ENCODE measurements at places on chromosomes 2 and 18.

DNA sequence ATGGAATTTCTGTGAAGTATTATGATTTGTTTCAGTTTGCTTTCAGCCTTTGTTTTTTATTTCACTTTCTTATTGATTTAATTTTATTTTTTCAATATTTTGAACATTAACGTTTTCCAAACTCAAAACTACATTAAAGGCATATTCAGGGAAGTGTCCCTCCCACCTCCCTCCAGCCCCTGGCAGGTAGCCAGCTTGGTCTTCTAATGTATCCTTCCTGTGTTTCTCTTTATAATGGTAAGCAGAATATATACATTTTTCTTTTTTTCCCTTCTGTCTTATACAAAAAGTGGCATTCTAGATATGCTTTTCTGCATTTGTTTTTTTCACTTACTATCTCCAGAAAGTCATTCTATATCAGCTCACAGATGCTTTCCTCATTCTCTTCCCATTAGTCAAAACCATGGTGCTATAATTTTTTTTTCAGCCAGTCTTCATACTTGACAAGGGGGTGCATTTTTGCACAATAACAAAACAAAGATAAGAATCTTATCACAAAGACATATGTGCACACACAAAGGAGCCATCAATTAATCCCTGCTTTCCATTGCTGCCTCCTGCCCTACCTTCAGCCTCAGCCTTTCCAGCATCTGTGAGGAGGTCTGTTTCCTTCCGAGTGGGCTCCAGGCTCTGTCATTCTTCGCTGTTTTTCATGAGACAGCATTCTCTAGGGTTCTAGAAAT is 33.7 kb upstream of the TMEM177 start:
- no peak for DNase-seq

DNA sequence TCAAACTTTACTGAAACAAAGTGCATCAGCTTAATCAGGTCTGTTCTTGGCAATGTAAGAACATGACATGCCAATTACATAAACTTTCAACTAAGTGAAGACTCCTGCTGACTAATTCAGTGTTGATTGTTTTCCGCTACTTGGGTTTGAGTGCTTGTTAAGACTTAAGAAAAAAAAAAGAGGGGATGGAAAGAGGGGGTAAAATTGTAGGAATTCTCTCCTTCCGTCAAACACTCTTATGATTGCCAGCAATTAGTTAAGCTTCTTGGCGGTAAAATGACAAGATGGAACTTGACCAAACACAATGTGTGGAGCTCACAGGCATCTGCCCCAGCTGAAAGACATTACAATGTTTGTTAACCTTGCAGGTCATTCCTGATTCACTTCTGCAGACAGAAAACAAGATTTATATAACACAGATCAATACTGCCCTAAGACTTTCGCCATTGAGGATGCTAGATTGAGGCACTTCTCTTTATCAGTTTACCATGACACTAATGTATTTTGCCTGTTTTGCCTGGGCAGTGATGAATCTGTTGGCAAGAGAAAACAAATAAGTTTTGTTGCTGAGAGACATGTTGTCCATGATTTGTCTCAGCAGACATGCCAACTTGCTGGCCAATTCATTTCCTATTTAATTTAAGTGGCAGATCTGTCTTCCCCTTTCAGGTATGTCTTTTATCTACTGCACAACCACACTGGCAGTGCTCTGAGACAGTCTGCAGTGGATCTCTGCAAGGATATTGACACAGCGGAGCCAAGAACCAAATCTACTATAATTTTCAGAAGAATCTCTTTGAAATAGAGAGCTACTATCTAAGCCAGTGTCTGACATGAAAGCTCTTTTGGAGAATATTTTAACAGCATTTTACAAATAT is 410.0 kb upstream of the KCNH7 start:
- no peak for DNase-seq

- no peak for DNase-seq
These were observed 104.5 kb downstream of the MEIS1 start for GRCh38 chr2:66539452-66539851.

DNA sequence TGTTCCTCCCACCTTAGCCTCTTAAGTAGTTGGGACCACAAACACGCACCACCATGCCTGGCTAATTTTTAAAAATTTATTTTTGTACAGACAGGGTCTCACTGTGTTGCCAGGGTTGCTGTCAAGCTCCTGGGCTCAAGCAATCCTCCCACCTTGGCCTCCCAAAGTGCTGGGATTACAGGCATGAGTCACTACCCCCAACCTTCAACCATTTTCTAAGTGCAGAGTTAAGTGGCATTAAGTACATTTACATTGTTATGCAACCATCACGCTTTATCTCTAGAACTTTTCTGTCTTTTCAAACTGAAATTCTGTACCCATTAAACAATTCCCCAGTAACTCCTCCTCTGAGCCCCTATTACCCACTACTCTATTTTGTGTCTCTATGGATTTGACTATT is 45.9 kb upstream of the AFF3 start:
- no peak for DNase-seq

All from erythroblast (primary cell).